ENCODE measurements at places on chromosomes 2 and 18. TPM values are rescaled to one million over a fixed set of nuclear protein-coding genes. Genes with fewer than 3 reads are reported as not detected.

The AQP12B gene
- total RNA-seq, result not detected

The C2orf66 gene
- total RNA-seq, result 0.30 TPM

The RGPD4 gene
- not detected for total RNA-seq

The POTEF gene
- not detected for total RNA-seq

The PRSS56 gene
- total RNA-seq, result not detected

The EGR4 gene
- not detected for total RNA-seq

The CRYBA2 gene
- not detected for total RNA-seq

The CD8B gene
- total RNA-seq, result 2.4 TPM

The MEIS1 gene
- 29.1 TPM for total RNA-seq

The CCL20 gene
- 8.6 TPM for total RNA-seq

The RPRM gene
- total RNA-seq, result not detected

The PTPRN gene
- 0.20 TPM for total RNA-seq

The EPAS1 gene
- 1,129 TPM for total RNA-seq

The SNED1 gene
- 26.0 TPM for total RNA-seq

The AKAIN1 gene
- not detected for total RNA-seq

Data from upper lobe of left lung (tissue), 6 donors.